Skeletal muscle cell (primary cell): ENCODE measurements at places on chromosomes 6 and 20.

DNA sequence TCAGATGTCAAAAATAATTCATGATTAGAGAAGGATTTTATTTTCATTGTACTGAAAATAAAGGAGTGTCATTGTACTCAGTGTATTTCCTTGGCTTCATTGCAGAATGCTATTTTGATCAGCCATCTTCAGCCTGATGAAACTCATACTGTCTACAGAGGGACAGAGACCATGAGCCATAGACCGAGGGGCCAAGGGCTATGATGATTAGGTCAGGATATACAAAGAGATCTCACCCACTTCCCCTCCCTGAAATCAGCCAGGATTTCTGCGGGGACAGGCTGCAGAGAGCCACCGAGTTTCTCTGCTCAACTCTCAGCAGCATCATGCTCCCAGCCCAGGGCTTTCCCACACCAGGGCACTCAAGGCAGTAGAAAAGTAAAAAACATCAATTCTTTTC is 47.0 kb downstream of the ALDH8A1 start:
- no peak for DNase-seq

DNA sequence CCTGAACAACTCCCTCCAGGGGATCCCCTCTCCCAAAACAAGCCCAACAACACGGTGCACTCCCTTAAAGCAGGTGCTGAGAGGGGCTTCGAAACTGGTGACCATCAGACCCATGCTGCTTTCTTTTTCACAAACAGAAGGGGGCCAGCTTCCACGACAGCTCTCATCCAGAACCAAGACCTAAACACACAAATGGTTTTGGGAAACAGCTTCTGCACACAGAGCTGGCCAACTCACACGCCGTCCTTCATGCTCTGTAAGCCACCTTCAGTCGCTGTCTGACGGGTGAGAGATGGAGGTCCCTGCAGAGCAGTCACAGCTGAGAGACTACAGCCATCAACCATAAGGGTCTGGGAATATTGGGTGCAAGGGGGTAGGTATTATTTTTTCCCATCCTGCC is 76.3 kb downstream of the ZMYND8 start:
- DNase-seq: no peak

GRCh38 chr6:145206247-145206907 is 528.9 kb downstream of the EPM2A start:
- DNase-seq: peak; percentile 24

DNA sequence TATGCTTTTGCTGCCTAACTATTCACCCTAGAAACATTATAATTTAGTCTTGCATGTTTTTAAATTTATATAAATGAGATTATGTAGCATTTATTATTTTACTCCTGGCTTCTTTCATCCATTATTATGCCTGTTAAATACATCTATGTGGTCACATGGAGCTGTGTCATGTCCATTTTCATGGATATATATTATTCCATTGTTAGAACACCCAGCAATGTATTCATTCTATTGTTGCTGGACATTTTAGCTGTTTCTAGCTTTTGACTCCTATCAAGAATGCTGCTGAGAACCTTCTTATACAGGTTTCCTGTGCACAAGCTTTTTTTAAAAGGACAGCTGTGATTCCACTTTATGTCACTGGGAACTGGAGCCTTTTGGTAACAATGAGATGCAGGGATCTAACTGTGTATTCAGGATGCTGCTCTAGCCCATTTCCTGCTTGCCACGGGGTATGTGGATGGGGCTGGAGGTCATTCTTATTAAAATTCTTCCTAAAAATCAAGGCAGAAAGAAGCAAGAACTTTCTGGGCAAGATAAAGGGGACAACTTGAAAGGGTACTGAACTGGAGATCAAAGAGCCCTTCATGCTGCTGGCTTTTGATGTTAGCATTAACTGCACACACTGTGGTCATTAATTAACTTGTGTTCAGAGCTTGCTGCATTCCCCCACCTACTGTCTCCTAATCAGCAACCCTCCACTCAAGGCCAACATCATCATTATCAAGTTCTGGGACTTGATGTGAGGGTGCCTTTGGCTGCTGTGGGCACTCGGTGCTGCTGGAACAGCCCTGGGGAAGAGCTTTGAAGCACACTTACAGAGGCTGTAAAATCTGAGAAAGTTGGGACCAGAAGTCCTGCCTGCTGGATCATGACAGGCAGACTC is 96.6 kb upstream of the AKIRIN2 start:
- DNase-seq: no peak

DNA sequence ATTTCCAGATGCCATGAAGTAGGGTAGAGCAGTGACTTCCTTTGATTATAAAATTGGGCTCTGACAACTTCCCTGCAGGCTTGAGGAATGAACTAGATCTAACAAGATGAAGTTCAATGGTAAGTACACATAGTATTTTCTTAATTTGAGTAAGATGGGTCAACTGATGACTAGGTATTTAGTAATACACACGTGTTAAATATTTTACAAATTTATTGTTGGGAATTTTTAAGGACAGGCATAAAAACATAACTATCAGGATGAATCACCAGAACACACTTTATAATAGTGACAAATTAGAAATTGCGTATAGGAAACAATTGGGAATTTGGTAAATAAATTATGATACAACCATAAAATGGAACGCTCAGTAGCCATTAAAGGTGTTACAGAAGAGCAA is 762.4 kb upstream of the SLC35B3 start:
- no peak for DNase-seq

DNA sequence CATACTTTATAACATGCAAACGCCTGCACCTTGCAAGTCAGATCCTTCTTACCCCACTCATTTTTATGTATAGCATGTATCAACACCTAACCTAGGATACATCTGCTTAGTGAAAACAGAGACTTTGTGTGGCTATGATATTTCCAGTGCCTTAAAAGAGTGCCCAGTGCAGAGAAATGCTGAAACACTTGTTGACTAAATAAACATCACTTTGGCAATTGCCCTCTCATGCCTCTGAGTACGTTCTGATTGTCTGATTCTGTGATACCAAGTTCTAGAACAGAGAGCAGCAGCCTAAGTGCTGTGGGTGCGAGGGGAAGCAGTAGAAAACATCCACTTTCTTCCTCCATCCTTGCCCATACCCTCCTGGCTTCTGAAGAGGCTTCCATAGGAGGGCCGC is 13.6 kb downstream of the PLEKHG1 start:
- no peak for DNase-seq

DNA sequence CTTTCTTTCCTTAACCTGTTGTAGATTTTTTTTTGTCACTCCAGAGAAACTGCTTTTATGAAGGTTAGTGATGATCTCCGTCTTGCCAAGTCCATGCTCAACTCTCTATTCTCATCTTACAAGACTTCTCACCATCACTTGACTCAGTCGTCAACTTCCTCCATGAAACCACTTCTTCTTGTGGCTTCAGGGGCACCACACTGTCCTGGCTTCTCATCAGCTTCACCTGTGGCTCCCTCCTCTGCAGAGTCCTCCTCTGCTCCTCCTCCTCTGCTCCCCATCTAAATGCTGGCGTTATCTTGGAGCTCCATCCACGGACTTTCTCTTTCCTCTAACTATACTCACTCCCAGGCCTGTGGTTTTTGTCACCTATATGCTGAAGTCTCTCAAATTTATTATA is 187.5 kb downstream of the BACH2 start:
- no peak for DNase-seq

DNA sequence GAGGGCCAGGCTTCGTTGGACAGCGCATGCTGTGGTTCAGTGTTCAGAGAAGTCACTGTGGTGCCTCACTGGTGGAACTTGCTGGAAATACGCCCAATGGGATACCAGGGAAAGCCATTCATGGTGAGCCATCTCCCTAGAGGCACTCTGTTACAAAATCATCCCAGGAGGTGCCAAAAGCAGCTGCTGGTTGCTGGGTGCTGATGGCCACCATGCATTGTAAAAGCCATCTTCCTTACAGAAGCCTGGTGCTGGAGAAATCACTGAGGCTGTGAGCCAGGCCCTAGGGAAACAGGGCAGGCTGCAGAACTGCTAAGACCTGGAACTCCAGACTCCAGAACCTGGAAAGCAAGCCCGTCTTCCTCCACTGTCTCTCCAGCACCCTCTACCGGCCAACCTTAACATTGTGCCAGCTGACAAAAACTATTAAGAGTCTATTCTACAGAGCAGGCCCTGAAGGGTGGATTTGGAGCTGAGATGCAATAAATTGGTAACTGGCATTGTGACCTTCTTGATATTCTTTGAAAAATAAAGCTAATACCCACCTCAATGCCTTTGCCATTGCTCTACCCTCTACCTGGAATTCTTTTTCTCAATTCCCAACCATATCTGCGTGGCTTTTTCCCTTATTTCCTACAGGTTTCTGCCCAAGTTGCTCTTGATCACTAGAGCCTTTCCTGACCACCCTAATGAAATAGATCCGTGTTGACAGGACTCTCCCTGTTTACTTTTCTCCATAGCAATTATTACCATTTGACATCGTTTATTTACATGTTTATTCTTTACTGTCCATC is 18.5 kb downstream of the SNRPB start:
- DNase-seq: no peak

- no peak for DNase-seq
These were observed 73.2 kb upstream of the CNKSR3 start for GRCh38 chr6:154583546-154584188.

DNA sequence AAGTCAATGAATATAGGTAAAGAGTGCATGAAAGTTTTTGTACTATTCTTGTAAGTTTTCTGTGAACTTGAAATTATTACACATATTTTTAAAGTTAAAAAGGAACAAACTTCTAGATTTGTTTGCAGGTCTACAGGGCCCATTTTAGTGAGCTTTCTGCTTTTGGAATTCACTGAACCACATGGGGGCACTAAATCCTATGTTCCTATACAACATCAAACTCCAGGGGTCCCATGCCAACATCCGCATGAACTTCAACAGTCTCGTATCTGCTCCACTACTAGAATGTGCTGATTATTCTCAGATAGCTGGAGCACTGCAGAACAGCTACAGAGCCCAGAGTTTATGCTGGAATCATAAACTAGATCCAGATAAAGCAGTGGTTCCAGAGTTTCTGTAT is 347.9 kb upstream of the SPTLC3 start:
- DNase-seq: no peak

- no peak for DNase-seq
These were observed 133.0 kb downstream of the SULF2 start for GRCh38 chr20:47652301-47652700.

DNA sequence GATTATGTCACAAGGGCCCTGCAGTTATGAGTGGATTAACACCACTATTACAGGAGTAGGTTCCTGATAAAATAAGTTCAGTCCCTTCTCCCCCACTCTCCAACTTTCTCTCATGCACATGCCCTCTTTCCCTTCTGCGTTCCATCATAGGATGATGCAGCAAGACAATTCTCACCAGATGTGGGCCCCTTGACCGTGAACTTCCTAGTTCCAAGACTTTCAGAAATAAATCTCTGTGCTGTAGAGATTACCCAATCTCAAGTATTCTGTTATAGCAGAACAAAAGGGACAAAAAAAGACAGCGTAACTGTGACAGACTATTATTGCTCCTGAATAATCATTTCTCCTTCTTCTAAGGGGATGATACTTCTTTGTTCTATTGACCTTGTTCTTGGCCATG is 33.8 kb upstream of the TMEM244 start:
- DNase-seq: no peak

DNA sequence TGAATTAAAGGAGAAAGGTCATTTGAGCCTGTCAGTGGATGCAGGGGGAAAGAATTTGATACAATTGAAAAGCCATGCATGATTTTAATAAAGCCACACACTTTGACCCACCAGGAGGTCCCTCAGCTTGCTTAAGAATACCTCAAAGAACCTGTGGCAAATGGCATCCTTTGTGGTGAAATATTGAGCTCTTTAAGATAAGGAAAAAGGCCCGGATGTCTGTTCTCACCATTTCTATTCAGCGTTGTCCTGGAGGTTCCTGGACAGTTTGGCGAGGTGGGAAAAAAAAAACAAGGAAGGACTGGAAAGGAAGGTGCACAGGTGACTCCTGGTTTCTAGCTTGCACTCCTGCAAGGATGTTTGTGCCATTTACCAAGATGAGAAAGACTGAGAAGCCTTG is 91.0 kb downstream of the TOX2 start:
- no peak for DNase-seq

DNA sequence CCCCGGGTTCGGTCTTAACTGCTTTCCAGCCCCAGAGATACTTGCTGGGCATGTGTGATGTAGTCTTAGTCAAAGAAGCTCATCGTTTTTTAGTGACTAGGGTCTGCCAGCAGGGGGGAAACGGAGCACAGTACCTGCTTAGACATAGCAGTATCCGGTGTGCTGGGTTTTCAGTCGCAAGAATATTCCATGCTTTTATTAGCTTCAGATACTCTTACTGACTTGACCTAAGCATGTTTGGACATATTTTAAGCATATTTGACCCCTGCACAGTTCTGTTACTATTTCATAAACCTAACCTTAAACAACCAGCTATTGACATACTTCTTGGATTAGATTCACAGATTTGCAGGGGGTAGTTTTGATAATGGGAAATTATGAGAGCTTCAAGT is 3.0 kb downstream of the E2F3 start:
- no peak for DNase-seq

DNA sequence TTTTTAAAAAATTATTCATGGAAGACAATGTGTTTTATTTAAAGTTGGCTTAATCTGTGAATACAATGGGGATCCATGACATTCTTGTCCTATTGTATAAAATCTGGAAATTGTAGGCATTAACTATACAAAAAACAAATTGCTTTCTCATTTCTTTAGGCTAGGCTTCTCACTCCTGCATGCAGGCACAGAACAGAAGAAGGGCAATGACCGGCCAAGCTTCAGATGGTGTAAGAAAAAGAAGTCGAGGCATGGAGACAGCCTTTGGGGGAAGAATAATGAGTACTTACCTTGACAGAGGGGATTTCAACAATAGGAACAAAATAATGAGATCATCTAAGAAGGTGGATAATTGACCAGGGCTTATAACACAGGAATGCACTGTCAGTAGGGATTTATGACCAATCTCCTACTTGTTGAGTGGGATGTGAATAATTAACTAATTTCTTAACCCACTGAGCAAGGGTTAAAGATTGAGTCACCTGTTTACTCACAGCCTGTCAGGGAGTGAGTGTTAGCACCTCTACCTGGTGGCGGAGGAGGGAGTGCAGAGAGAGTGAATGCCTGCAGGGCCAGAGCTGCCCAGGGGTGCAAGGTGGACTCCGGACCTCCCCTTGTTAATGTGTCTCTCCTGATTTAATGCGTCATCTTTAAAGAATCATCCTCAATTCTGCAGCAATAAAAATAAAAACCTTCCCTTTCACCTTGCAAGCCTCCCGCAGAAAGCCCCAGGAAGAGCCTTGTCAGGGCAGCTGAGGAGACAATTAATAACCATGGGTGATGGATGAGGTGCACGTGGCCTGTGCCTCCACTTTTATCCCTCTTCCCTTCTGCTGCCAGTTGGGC is 3.9 kb downstream of the SLC22A2 start:
- DNase-seq: no peak
